ENCODE measurements at places on chromosomes 2 and 18. TPM values are rescaled to one million over a fixed set of nuclear protein-coding genes. Genes with fewer than 3 reads are reported as not detected.

Gene TEKT4
- not detected for total RNA-seq

Gene LYPD6
- total RNA-seq = 8.9 TPM

Gene TRABD2A
- 18.6 TPM for total RNA-seq

Gene SERPINB13
- not detected for total RNA-seq

Gene TMEM198
- 11.0 TPM for total RNA-seq

Gene IL1F10
- not detected for total RNA-seq

Gene GALNT13
- 9.6 TPM for total RNA-seq

Gene PTPRN
- 5.2 TPM for total RNA-seq

Gene POTEJ
- not detected for total RNA-seq

Gene TXNDC2
- total RNA-seq = not detected

Gene CKAP2L
- total RNA-seq = 20.7 TPM

Gene SCN1A
- 1.9 TPM for total RNA-seq

Gene EFEMP1
- 14.0 TPM for total RNA-seq

Gene SLC4A3
- total RNA-seq = 7.4 TPM

Gene CYB5A
- total RNA-seq = 154 TPM

Gene ACTG2
- total RNA-seq = 13.7 TPM

Gene MTIF2
- 34.5 TPM for total RNA-seq

Gene TMEM247
- not detected for total RNA-seq

Gene ING5
- total RNA-seq = 47.4 TPM

Gene CBLN2
- not detected for total RNA-seq

Gene ACMSD
- not detected for total RNA-seq

Gene PRADC1
- total RNA-seq = 7.5 TPM

Gene LDLRAD4
- 1.2 TPM for total RNA-seq

Gene ATOH8
- 0.54 TPM for total RNA-seq

Gene GALR1
- 1.6 TPM for total RNA-seq

Gene LOXHD1
- total RNA-seq = not detected

Gene TSN
- 96.3 TPM for total RNA-seq

Gene HOXD8
- total RNA-seq = not detected

Gene NDC80
- 40.3 TPM for total RNA-seq

Gene NOSTRIN
- not detected for total RNA-seq

Gene REG3G
- total RNA-seq = not detected

Gene ANO7
- total RNA-seq = 6.9 TPM

Gene ASTL
- total RNA-seq = 0.60 TPM

Gene PAX8
- not detected for total RNA-seq

Gene NEDD4L
- 69.8 TPM for total RNA-seq

Measured in H1 (cell line).